Breast epithelium (tissue), 4 donors: ENCODE measurements at places on chromosomes 4 and X. TPM values are rescaled to one million over a fixed set of nuclear protein-coding genes. Genes with fewer than 3 reads are reported as not detected.
A peak's percentile ranks its signal among the peaks of the same experiment; 100 is the strongest.

DNA sequence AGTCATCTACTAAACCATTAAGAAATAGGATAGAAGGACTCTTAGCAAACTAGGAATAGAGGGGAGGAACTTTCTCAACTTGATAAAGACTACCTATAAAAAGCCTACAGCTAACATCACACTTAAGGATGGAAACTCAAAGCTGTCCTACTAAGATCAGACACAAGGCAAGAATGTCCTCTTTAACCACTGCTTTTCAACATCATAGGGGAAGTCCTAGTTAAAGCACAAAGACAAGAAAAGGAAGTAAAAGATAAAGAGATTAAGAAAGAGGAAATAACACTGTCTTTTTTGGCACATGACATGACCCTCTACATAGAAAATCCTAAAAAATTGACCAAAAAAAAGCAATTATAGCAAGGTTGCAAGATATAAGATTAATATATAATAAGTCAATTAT, 136.6 kb downstream of the FBXW7 start:
- no peak for DNase-seq

DNA sequence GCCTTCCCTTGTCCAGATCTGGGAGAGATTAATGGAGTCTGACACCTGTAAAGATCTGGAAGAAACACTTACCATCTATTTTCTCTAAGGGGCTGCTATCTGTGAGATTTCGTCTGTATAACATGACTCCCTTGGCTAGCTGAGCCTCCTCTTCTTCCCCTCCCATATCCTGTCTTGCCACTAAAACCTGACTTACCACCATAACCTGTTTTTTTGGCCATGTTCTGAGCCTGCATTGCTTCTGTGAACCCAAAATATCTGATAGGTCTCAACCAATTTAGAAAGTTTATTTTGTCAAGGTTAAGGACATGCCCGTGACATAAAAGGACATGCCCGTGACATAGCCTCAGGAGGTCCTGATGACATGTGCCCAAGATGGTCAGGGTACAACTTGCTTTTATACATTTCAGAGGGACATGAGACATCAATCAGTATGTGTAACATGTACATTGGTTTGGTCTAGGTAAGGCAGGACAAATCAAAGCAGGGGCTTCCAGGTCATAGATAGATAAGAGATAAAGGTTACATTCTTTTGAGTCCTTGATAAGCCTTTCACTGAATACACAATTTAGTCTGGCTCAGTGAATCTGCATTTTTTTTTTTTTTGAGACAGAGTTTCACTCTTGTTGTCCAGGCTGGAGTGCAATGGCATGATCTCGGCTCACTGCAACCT, 11.4 kb downstream of the MGST2 start:
- no peak for DNase-seq

The ETNPPL gene
- not detected for total RNA-seq

GRCh38 chrX:10233696-10234095, 76.9 kb downstream of the CLCN4 start:
- no peak for DNase-seq

The FGF13 gene
- 13.1 TPM for total RNA-seq

The SCML1 gene
- total RNA-seq = 16.0 TPM

DNA sequence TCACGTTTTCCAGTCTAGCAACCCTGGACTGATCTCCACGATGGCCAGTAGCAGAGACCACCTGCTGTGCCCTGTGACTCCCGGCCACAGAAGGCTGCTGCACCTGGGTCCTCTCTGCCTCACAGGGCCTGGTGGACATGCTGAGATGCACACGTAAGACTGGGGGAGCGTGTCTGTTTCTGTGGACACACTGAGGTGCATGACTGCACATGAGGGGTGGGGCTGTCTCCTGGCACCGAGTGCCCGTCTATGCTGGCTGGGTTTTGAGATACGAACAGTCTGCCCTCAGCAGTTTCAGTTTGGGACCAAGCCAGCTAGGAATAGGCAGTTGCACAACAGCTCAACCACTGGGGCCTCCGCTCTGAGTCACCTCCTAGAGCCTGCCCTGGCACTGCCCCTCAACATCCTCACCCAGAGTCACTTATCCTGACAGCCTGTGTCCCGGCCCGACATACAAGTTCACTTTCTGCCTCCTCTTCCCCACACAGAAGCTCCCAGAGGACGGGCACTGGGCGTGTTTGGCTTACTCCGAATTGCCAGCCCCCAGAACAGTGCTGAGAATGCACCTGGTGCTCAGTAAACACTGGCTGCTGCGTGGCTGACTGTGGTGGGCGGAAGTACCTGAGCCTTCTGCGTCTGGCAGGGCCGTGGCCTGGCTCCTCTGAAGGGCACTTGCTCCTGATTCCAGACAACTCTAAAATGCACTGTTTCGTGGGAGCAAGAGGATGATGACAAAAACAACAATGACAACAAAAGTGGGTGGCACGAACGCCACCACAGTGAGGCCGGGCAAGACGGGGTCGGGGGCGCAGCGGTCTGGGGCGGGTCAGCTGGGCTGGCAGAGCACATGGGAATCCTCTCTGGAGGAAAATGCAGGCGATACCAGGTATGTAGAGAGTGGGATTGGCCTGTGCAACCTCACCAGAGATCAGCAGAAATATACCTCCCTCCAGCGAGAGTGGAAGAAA, 30.9 kb downstream of the RNF212 start:
- peak; percentile 80 for DNase-seq

The GYG2 gene
- total RNA-seq = 40.6 TPM

The GLRB gene
- 11.8 TPM for total RNA-seq

The ADRA2C gene
- 6.9 TPM for total RNA-seq

- DNase-seq = no peak
Observed at GRCh38 chrX:129996120-129996519, 13.7 kb downstream of the BCORL1 start.

GRCh38 chr4:112277705-112278448, 7.8 kb downstream of the TIFA start:
- DNase-seq = no peak

- no peak for DNase-seq
Observed at GRCh38 chrX:30253257-30253656, 6.3 kb downstream of the MAGEB1 start.
